Dermis blood vessel endothelial cell (primary cell): ENCODE measurements at places on chromosomes 7 and 10. TPM values are rescaled to one million over a fixed set of nuclear protein-coding genes. Genes with fewer than 3 reads are reported as not detected.

Gene AZGP1
- not detected in 2 replicates for total RNA-seq

Gene INPP5F
- total RNA-seq: 12.9 and 20.8 TPM in 2 replicates

Gene EVX1
- not detected in 2 replicates for total RNA-seq

Gene PTPN20
- 1.1 and 5.3 TPM in 2 replicates for total RNA-seq

Gene GIMAP8
- total RNA-seq: 157 and 178 TPM in 2 replicates
